ENCODE measurements at places on chromosomes 12 and 14.

GRCh38 chr14:54773171-54774006 lies 129.2 kb downstream of the GCH1 start:
- DNase-seq = peak; percentile 93

DNA sequence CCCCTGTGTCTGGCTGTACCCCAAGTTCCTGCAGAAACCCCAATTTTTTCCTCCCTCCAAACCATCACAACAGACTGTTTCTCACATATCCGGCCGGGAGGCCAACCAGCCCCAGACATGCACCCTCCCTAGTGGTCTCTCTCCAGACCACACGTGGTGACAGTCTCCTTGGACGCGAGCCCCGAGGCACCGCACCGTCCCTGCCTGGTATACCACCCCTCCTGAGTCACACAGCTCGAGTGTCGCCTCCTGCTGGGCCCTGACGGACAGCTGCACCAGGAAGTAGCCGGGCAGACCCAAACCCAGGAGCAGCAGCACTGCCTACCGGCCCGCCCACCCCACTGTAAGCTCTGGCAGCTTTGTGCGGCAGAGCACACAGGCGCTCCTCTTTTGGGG lies 97.4 kb downstream of the RFLNA start:
- no peak for DNase-seq

DNA sequence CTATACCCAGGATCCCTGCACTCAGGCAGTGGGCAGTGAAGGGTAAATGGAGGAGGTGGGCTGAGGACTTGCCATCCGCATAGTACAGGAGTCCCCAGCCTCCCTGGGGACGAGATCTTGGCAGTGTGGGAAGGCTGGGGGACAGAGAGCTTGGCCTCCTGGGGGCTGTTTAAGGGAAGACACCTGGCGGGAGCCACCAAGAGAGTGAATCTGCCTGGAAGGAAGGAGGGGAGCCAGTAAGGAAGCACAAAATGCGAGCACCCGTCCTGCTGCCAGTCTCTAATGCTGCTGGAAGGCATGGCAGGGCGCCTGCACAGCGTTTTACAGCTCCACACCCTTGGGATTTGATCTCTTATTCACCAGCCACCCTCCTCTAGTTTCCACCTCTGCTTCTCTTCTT lies 7.4 kb upstream of the KRT2 start:
- no peak for DNase-seq

DNA sequence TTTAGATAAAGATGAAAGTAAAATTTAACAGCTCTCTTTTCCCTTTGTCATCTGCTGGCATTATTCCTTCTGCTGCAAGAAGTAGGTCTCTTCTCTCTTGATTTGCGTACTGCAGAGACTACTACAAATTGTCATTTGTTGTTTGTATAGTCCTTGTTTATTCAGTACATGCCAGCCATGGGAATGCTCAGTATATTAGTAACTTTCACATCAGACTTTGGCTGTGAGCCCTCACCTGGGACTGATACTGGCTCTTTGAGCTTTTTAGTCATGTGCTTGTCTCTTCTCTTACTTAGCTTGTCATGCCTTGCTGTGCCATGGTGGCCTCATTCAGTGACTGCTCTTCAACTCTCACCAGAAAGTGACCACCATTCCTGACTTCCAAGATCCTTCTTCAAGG lies 169.8 kb downstream of the PRKCH start:
- no peak for DNase-seq

DNA sequence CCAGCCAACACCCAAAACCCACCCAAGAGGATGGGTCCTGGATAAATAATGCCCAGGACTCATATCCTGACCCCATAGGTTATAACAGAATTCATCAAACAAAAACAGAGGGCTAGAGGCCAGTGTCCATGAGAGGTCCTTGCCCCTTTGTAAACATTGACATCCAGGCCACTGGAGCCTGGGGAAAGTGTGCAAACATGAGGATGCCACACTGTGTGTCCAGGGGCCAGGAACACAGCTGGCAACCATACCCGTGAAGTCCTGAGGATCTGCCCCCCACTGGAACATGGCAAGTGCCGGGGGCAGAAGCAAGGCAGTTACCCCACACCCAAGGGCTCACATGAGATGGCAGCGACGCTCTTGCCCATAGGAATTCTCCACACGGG lies 4.2 kb upstream of the KMT2D start:
- DNase-seq = no peak

- no peak for DNase-seq
Observed at GRCh38 chr14:39890026-39890425, 457.8 kb upstream of the FBXO33 start.

DNA sequence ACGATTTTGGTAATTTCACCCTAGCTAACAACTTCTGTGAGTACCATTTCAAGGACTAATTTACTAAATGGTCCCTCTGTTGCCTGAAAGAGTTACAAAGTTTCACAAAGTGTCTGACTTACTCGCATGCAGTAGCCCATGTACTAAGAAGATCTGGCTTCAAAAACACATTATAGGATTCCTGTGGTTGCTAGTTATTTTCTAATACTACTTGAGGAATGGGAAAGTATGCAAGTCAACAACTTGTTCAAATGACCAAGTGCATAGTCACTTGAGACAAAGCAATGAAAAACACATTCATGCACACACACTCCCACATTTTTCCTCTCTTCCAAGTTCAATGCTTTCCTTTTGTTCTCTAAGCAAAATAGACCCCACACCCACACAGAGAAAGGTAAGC lies 219.7 kb upstream of the TMPO start:
- no peak for DNase-seq

GRCh38 chr14:94077111-94077821 lies 3.7 kb downstream of the DDX24 start:
- no peak for DNase-seq

- no peak for DNase-seq
Observed at GRCh38 chr14:68622856-68623255, 170.0 kb downstream of the ZFP36L1 start.

GRCh38 chr14:83712418-83713129 lies 1817.4 kb upstream of the FLRT2 start:
- no peak for DNase-seq

- no peak for DNase-seq
Observed at GRCh38 chr12:103779410-103780092, 61.5 kb downstream of the NT5DC3 start.

DNA sequence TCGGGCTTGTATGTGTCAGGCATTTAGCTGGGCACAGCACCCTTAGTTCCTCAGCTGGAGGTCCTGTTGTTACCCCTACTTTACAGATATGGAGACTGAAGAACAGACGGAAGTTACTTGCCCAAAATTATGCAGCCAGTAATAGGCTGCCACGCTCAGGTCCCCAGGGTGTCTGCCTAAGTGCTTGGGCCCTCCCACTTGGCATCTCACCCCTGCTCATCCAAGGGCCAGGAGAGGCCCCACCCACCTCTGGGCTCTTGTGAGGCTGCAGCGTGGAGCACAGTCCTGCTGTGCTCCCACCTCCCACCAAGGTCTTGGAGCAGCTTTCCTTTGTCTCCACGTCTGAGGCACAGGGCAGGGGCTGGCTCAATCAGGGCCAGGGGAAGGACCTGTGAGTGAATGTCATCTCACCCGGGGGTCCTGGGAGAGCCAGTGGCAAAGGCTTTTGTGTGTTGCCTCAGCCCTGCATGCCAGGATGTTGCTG lies 64.6 kb downstream of the BEGAIN start:
- peak; percentile 51 for DNase-seq

DNA sequence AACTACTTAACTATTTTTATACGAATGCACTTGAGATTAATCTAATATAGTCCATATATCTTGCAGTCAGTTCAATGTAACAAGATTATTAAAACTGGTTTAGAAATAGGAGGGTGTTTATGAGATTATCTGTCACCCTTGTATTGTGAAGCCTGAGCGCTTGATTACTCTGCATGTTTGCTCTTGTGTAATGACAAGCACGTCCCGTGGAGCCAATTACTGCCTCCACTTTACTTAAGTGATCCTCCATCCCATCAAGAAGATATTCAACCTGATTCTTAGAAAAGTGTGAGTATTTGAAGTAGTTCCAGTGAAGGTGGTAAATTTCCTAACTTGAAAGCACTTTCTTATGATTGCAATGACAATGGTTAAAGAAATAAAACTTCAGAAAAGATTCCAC lies 415.2 kb upstream of the GARIN6 start:
- DNase-seq = no peak

GRCh38 chr12:130142736-130143135 lies 19.5 kb upstream of the FZD10 start:
- no peak for DNase-seq

- no peak for DNase-seq
Observed at GRCh38 chr12:132836795-132837331, 8.2 kb upstream of the GOLGA3 start.

GRCh38 chr14:65025818-65026217 lies 39.1 kb downstream of the FNTB start:
- no peak for DNase-seq

DNA sequence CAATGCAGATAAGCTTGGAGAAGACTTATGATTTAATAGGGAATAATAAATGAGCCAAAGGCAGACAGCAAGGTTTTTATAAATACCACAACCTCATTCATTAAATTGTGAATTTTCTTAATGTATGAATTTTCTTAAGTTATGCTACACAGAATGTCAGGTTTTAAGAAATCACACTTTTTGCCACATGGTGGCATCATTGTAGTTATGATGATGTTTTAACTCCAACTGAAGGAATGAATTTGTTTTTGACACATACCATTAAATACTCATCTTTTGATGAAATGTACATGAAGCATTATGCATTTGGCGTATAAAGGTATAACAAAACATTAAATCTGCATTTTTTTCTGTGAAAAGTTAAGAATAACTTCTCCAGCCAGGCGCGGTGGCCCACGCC lies 524.1 kb upstream of the FBXO33 start:
- no peak for DNase-seq

DNA sequence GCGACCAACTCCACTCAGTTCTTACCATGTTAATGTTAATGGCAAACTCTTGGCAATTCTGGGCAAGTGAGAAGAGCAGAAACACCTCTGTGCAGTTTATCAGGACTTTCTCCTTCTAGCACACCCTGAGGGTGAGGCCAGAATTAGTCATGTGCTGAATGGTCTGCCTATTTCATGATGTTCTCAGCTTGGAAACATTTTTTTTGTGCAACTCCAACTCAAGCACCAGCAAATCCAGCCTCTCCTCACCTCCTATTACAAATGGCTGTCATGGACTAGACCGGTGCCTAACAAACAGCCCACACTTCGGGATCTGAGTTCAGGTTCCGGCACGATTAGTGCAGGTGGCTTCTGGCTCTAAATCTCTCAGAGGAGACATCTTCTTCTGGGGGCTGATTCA lies 246.0 kb downstream of the ZFP36L1 start:
- DNase-seq = no peak

DNA sequence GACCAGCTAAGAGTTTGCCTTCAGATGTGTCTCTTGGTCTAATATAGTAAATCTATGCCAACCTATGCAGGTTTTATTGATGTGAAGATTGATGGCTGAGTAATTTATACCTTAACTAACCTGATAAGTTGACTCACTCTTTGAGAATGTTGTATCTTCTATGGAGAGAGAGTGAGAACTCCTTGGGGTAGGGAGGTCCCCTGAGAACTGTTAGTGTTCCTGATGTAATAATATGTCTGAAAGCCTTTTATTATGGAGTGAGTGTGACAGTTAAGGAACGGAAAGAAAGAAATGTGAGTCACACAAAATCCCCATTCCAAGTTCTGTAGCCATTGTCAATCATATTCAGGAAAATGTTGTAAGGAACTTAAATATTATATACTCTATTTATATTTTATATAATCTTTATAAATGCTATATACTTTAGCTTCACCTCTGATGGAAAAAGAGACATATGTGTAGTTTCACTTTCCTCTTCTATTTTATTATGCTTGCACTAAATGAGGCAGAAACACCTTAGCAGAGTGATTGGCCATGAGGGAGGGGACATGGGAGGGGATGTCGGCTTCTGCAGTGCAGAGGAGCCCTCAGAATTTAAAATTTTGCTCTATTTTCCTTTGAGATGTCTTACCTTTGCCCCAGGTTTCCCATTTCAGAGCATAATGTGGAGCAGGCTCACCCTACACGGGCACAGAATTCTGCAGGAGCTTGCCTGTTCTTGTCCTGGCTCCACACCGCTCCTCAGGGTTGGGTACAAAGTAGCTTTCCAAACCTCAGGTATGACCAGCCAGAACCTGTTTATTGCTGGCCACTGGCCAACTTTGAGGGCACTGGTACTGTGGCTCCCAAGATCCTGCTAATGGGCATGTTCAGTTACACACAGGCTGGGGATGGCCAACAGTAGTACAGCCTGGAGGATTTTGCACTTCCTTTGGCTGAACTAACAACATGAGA lies 57.7 kb downstream of the ARF6 start:
- no peak for DNase-seq

DNA sequence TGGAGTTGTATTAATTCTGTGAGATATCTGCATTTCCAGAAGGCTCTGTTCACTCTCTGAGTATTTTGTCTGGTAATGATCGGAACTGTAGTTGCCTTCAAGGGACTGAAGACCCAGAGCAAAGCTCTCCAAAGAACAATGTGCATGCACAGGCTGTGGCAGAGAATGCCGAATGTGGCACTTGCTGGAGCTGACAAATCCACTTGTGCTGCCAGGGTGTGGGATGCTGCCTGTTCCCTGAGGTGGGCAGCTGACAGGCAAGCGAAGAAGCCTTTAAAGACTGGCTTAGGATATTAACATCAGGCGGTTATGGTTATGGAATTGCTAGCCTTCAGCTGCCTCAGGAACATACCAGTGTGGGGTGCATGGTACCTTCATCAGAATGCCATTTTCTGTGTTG lies 419.9 kb upstream of the ATP2B1 start:
- DNase-seq = no peak

- no peak for DNase-seq
Observed at GRCh38 chr12:15001733-15002382, 29.0 kb downstream of the PDE6H start.

GRCh38 chr12:28129031-28129430 lies 61.2 kb upstream of the CCDC91 start:
- no peak for DNase-seq

- DNase-seq = no peak
Observed at GRCh38 chr12:50188241-50188781, 21.1 kb upstream of the CERS5 start.

DNA sequence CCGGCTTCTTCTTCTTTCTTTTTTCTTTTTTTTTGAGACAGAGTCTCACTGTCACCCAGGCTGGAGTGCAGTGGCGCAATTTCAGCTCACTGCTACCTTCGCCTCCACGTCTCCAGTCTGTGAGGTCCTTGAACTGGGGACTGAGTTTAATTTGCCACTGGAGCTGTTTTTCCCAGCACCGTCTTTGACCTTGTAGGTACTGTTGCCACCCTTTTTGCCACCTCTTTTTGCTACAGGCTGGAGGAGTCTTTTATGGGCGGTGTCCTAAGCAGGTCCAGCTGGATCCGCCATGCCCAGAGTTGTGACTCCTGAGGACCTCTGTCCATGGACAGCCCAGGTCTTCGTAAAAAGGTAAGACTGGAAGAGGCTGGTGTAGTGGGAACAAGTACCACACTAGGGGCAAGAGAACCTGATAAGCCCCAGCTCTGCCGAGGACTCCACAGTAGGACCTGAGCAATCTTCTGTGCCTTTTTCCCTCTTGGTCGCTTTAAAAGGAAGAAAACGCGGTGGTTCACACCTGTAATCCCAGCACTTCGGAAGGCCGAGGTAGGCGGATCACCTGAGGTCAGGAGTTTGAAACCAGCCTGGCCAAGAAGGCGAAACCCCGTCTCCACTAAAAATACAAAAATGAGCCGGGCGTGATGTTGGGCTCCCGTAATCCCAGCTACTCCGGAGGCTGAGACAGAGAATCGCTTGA lies 946 bp downstream of the RNU4-2 start:
- DNase-seq = peak; percentile 83
